ENCODE measurements at places on chromosomes 16 and 17.

DNA sequence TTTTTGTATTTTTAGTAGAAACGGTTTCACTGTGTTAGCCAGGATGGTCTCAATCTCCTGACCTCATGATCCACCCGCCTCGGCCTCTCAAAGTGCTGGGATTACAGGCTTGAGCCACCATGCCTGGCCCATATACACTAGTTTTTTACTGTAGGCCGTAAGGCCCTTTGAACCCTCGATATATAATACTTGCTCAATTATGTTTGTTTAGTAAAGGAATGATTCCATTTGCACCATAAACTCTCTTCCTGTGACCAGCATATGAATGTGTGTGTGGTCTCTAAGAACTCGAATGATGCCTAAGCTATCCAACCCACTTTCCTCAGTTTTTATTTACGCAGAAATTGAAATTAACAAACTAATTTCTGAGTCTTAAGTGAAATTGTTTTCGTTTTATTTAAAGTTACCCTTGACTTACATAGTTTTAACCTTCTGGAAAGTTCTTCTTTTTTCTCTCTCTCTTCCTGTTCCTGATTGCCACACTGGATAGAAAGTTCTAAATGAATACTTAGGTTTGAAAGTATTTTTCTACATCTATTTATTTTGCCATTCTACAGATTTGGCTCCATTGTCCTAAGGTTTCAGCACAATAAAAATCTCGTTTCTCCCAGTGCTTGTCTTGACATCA is 37.9 kb downstream of the PIGL start:
- DNase-seq: no peak

DNA sequence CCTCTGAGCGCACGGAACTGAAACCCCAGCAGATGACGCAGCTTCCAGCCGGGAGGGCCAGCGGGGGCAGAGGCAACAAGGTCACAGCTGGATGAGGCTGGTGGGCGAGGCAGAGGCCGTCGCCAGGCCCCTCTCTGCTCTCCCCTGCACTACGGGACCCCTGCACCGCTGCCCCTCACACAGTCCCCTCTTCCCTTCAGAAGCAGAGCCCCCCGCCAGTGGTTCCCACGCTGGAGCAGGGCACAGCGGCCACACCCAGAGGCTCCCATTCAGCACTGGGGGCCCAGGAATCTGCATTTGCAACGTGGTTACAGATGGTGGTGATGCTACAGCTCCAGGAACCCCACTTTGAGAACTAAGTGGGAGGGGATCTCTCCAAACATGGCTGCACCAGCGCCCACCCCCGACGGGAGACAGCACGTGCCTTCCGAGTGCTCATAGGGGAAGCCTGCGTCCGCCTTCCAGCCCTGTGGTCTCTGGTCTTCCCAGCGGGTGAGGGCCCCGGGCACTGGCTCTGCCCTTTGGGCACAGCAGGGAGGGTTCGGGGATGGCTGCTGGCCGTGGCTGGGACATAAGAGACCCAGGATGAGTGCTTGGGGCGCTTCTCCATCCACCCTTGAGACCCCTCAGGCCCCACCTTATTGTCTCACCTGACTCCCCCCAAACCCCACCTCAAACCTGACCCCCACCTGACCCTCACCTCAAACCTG is 4.7 kb upstream of the RAB40B start:
- DNase-seq: no peak

GRCh38 chr17:33218698-33219601 is 74.1 kb downstream of the ASIC2 start:
- DNase-seq: no peak

DNA sequence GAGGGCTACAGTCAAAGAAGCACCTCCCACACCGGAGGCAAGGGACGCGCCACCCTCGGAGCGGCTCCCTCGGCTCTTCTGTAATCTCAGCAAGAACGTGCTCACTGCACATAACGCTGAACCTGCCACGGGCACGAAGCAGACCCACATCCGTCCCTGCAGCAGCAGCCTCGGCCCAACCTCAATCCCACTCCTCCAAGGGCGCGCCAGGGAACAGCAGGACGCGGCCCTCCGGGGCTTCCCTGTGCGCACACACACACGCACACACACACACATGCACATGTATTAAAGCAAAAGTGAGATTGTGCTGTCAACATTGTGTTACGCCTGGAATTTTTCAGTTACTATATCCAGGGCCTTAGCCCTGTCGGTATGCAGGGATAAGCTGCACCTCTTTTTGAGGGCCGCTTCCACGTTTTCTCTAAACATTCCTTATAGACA is 54.0 kb downstream of the TBC1D16 start:
- no peak for DNase-seq

All from stimulated activated CD4-positive, alpha-beta T cell treated with anti-CD3 and anti-CD28 coated beads, Interleukin-2, amount 100 ng/mL, for 24 hours (primary cell).